ENCODE measurements at places on chromosomes 11 and 22.

GRCh38 chr11:235609-235996, 539 bp downstream of the SIRT3 start:
- no peak for DNase-seq

DNA sequence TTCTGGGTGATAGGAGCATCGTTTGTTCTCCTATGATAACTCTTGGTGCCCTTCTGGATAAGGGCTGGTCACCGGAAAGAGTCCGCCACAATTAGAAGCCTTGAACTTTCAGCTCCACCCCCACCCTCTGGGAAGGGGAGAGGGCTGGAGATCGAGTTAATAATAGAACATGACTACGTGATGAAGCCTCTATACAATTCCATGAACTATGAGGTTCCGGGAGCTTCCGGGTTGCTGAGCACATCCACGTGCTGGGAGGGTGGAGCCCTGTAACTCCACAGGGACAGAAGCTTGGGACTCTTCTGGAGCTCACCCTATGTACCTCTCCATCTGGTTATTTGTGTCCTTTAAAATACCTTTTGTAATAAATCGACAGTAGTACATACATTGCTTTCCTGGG, 40.3 kb downstream of the ARHGAP42 start:
- no peak for DNase-seq

DNA sequence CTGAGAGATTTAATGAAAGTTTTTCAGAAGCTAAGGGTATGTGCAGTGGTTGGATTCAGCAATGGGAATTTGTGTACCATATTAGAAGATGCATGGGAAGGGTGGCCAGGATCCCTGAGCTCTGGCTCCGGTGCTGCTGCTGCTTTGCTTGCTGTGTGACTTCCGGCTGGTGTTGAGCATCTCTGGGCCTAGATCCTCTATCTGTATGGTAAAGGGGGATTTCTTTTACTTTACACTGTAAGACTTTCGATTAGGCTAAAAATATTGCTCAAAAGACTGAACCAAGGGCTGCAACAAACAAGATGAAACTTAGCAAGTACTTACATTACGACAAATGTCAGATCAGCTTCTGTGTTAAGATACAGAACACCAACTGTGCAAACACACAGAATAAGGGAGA, 39.1 kb downstream of the XRRA1 start:
- no peak for DNase-seq

DNA sequence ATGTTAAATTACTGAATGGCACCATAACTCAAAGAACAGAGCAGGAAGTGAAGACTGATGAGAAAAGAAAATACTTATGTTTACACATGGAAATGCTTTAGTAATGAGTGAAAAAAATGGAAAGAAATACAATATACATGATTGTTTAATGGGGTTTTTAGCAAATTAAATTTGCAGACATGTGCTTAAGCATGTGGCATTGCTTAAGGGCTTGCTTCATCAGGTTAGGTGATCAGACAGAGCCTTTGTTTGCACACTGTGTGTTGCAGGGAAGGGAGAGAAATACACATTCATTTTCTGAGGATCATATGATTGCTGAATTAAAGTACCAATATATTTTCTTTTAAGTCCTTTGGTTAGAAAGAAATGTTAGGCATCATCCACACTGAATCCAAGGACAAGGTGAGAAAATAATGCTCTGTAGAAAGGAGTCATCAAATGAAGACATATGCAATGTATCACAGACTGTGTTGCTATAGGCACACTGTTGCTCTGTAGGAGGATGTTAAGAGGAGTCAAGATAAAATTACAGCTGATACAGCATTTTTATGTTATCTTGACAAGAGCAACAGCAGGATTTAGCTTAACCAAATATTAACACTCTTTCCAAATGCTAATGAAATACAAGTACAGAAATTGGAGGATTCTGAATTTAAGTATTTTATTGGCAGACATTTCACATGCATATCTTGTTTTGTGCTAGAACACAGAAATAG, 23.4 kb upstream of the ARHGAP20 start:
- no peak for DNase-seq

GRCh38 chr11:59891781-59892181, 13.2 kb downstream of the OOSP3 start:
- DNase-seq: no peak

DNA sequence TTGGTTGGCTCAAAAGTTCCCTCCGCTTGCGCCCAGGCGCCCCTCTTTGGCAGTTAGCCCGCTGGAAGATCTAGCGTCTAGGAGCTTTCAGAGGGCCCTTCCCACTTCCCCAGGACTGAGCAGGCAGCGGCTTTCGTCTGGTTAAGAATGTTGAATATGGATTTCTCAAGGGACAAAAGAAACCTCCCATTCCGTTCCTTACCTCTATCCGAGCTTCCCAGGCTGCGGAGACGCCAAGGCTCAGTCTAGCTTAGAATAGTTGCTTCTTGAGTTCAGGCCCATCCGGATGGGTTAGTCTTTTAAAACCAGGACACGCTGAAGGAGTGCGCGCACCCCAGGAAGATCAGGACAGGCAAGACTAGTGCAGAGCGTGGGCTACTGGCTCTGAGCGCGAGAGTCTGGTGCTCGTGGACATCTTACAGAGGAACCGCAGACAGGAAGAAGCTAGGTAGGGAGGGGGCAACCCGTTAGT, 1.6 kb downstream of the NELL1 start:
- no peak for DNase-seq

GRCh38 chr22:24367841-24368240, 59.6 kb upstream of the ADORA2A start:
- DNase-seq: no peak

GRCh38 chr11:67997475-67997921, 6.4 kb downstream of the UNC93B1 start:
- DNase-seq: no peak

DNA sequence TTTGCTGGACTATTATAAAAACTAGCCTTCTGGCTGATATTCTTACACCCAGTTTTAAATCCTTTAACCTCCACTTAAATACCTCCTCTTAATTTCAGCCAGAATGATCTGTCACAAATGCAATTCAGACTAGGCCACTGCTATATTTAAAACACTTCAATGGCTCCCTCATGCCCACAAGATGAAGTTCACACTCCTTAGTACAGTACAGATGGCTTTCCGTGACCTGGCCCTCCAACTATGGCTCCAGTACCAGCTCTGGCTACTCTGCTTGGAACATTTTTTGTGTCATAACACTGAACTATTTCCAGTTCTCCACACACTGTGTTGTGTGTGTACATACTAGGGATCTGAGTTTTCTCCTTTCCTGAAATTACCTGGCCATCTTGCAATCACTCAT, 353.4 kb downstream of the SOX6 start:
- no peak for DNase-seq

DNA sequence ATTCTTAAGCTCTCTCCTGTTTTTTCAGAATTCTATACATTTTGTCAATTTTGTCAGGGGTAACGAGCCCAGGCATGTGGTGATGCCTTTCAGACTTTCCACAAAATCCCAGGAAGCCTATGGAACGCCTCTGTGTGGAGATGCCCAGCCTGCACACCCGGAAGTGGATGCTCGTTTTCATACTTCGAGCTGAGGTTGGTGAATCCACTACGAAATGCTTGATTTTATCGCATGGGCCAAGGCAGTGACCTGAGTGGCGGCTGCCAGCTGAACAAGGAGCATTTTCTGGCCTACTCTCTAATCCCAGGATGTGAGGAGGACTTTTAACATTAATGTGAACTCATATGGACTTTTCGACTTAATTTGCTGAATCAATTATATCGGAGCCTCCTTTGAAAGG, 426.7 kb upstream of the B3GAT1 start:
- DNase-seq: no peak

GRCh38 chr11:71947498-71947897, 18.7 kb downstream of the RNF121 start:
- no peak for DNase-seq

DNA sequence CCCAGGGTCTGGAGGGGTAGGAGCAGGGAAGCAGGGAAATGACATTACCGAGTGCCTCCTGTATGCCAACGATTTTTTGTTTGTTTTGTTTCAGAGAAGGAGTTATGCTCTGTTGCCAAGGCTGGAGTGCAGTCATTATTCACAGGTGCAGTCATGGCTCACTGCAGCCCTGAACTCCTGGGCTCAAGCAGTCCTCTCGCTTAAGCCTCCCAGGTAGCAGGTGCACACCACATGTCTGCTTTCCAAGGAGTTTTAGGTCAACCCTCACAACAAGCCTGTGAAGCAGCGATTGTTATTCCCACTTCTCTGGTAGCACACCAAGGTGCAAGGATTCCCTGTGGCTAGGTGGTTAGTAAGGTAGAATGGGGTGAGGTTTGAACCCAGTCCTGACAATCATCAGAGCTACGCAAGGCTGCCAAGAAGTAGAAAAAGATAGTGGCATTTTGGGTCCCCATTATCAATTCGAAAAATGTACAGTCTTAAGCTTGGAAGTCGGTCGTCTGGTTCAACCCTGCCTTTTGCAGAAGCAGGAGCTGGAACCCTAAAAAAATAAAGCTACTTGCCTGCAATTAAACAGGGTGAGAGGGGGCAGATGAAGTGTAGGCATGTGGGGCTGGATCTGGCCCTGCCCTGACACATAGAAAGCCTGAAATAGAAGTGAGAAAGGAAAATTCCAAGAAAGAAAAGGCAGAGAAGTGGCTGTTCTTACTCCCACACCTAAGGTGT, 9.1 kb downstream of the UCP3 start:
- no peak for DNase-seq

DNA sequence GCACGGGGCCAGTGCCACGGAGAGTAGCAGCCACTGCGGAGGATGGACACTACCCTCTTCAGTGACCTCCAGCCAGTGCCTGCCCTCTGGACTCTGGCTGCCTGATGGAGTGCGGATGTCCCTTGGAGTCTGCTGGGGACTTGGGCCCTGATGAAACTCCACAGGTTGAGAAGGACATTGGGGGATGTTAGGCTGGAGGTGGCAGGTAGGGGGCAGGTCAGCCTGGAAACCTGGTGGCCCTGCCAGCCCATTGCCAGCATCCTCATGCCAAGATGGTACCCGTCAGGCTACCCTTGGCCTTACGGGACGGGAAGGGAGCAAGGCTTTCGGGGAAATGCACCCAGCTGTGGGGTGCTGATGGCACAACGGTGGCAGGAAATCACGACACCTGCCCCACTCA, 4.0 kb downstream of the CABP7 start:
- DNase-seq: no peak

DNA sequence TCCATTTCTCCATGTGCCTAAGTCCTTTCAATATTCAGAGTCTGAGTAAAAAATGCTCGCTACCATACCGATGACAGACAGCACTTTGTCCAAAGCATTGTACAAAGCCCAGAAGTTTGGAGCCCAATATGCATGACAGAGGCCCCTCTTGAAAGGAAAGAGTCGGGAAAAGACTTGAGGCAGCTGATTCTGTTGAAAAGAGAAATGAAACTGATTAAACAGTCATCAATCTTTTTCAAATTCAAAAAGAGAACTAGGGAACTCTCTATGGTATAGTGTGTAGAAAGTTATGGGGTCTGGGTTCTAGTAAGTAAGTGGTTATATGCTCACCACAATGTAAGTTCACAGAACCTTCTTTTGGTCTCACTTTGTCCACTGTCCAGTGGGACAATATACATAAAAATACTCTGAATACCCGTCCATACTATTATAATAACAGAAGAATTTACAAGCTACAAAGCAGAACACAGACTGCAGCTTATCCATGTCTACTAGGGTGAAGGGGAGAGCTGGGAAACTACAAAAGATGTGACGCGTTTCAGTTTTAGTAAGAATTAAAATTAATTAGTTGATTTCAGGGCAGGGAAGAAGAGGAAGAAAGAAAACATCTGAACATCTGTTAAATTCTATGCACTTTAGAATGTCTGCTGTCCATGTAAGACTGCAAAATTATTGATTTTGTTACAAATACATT, 26.7 kb downstream of the ALG8 start:
- no peak for DNase-seq

GRCh38 chr11:8068605-8069221, 12.3 kb upstream of the TUB start:
- no peak for DNase-seq

GRCh38 chr22:49779853-49780697, 47.6 kb downstream of the BRD1 start:
- DNase-seq: no peak

DNA sequence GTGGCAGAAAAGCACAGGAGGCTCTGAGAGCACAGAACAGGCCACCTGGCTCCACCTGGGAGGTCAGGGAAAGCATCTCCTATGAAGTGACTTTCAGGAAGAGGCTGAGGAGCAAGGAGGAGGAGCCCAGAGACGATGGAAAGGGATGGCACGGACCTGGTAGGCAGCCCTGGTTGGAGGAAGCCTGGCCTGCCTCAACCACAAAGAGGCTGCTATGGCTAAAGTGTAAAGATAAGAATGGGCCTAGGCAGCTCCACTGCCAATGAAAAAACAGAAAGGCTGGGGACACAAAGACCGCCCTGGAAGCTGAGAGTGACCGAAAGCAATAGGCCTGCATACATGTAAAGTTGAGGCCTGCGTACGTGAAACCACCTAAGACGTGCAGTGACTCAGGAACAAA, 31.2 kb upstream of the ETS1 start:
- no peak for DNase-seq

DNA sequence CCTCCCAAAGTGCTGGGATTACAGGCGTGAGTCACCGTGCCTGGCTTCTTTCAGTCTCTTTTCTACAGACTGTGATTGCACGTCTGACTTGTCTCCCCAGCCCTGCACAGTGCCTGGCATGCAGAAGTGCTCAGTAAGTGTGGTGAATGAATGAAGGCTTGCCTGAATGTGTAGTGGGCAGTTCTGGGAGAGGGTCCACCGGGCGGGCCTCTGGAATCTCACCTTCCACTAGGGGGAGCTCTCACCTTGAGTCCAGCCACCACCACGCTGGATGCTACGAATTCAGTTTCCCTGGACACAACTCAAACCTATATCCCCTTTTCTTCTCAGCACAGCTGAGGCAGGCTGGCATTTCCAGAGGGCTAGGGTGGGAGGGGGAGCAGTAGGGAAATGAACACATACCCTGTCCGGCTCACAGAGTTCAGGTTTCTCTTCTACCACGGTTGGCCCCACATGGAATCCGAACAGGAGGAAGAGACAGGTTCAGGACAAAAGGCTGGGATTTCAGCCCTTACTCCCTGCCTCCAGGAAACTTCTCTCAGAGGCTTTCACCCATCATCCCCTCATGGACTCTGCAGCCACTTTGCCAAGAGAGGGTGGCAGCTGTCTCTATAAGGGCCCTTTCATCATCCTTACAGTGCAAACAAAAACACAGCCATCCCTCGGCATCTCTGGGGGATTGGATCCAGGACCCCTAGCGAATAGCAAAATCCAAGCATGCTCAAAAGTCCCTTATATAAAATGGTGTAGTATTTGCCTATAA, 86.8 kb downstream of the NECTIN1 start:
- DNase-seq: peak; percentile 14

- DNase-seq: no peak
Measured at GRCh38 chr22:25495285-25495684, 69.2 kb upstream of the GRK3 start.

DNA sequence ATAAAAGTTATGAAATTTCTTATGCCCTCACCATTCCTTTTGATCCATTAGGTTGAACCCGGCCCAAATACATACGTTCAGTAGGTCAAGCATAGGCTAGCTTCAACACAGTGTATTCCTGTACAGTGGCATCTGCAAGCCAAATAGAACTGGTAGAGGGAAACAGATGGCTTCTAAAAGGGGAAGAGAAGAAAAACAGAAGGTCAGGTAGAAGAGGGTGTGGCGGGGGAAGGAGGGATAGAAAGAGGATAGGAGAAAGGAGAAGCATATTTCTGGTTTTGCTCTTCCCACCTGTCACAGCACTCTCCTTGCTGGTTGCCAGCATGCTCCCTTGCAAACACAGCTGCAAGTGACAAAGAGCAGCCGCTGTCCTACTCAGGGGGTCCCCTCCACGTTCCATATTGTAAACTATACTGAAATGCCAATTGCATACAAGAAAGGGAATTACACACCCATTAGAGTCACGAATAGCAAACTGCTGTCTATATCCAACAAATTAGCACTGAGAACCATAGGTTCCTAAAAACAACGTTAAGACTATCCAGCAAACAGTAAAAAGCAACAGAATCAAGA, 71.8 kb downstream of the PHF21A start:
- DNase-seq: no peak
